ENCODE measurements at places on chromosomes 5 and 9. TPM values are rescaled to one million over a fixed set of nuclear protein-coding genes. Genes with fewer than 3 reads are reported as not detected.

- peak; percentile 19 for DNase-seq
These were observed 289.4 kb downstream of the DMAC1 start for GRCh38 chr9:7510199-7510598.

DNA sequence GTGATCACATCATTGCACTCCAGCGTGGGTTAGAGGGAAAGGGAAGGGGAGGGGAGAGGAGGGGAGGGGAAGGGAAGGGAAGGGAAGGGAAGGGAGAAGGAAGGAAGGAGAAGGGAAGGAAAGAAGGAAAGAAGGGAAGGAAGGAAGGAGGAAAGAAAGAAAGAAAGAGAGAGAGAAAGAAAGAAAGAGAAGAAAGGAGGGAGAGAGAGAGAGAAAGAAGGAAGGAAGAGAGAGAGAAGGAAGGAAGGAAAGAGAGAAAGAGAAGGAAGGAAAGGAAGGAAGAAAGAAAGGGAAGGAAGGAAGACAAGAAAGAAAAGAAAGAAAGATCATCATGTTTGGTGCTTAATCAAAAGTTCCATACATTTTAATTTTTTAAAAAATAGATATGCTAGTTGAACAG lies 136.2 kb downstream of the CMYA5 start:
- no peak for DNase-seq

The FBP1 gene
- not detected for total RNA-seq

DNA sequence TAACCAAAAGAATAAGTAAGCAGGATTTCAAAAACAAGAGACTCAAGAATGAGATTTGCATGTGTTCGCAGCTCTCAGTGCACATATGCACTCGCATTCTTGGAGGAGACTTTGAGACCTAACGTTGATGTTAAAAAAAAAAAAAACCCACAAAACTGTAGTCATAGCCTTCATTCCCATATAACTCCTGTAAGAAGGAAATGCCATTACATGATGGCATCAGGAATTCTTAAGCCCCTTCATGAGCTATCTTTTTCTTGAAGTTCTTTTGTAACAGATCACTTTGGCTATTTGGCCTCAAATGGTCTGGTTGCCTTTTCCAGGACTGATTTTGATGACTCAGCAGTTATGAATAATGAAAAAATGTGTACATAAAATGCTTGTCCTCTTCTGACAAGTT lies 113.8 kb downstream of the ALDH1A1 start:
- no peak for DNase-seq

The LARP1 gene
- 120 TPM for total RNA-seq

The ADAMTS19 gene
- 8.7 TPM for total RNA-seq

DNA sequence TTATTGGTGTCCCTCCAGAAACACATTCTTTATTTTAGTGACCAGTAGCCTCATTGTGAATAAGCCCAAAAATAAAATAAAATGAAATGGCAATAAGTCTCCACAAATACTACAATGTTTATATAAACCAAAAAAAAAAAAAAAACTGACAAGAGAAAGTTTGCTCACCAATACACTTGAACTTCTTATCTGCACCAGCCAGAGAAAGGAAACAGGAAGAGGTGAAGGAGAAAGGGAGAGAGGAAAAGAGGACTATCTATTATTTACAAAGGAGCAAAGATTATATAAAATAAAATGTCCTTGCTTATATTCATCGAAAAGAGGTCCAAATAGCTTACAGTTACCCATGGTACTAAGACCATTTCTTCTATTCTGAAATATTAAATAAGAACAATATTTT lies 176.4 kb upstream of the CCNG1 start:
- DNase-seq, result no peak

- no peak for DNase-seq
These were observed 2.0 kb downstream of the ANKHD1 start for GRCh38 chr5:140403613-140404012.

The PCDHGB3 gene
- 5.2 TPM for total RNA-seq

The CD72 gene
- 0.86 TPM for total RNA-seq

The OBP2B gene
- total RNA-seq, result not detected

GRCh38 chr9:137607141-137607857 lies 1.8 kb downstream of the ARRDC1 start:
- peak; percentile 33 for DNase-seq

DNA sequence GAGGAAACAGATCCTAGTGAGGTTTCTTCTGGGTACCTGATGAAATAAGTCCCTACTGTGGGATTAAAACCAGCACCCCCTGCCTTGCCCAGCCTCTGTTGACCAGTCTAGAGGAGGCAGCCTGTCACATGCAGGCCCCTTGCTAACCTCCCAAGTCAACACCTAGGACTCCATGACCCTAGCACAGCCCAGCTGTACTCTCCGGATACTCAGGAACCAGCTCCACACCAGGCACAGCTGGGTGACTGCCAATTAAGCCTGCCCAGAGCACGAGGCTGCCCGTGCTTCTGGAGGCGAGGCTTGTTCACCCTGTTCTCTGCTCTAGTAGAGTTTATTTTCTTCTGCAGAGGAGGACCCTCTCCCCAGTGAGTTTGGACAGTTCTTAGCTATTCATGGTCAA lies 92.5 kb downstream of the SNX24 start:
- peak; percentile 20 for DNase-seq

The MLANA gene
- total RNA-seq, result not detected

- DNase-seq, result no peak
These were observed 306.3 kb downstream of the ENC1 start for GRCh38 chr5:74334062-74334761.

DNA sequence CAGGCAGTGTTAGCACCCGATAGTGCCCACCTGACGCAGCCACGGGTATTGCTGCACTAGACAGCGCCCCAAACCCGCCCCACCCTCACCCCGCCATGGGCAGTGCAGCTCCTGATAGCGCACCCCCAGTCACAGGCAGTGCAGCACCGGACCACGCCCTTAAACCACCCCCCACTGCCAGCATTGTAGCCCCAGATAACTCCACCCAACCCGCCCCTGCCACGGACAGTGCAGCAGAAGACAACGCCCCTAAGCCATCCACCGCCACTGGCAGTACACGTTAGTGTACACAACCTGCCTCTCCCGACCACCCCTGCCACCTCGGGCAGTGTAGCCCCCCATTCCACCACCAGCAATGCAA lies 825 bp upstream of the PCAT7 start:
- no peak for DNase-seq

GRCh38 chr5:65866837-65867521 lies 59.4 kb upstream of the ERBIN start:
- DNase-seq, result no peak

DNA sequence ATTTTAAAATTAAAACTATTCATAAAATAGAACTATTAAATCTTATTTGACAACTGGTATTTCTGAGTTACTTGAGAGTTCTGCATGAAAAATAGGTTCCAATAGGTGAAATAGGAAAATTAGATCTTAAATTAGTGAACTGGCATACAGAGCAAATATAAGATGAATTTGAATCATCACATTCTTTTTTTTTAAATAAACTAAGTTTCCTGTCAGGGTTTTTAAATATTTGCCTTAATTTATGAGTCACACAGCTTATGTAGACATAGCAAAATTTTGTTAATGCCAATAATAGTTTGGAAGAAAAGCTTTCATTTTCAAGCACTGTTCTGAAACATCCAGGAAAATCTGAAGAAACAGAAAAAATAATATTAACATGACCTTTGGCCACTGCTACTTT lies 311.7 kb upstream of the HAPLN1 start:
- DNase-seq, result peak; percentile 13

DNA sequence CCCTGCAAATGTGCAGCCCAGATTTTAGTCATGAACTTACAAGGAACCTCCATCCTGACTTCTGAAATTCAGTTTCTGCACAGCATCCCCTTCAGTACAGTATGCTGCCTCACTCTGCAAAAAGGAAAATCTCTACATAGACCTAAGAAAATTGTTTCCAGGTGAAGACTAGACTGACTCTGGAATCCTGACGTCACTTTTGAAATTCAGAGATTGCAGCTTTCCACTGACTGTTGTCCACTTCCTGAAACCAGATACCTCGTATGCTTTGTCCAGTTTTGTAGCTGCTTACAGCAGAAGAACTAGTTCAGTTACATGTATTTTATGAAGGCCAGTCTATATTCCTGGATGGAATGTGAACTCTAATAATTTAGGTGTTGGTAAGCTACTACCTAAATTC lies 629.3 kb upstream of the ST8SIA4 start:
- DNase-seq, result no peak

DNA sequence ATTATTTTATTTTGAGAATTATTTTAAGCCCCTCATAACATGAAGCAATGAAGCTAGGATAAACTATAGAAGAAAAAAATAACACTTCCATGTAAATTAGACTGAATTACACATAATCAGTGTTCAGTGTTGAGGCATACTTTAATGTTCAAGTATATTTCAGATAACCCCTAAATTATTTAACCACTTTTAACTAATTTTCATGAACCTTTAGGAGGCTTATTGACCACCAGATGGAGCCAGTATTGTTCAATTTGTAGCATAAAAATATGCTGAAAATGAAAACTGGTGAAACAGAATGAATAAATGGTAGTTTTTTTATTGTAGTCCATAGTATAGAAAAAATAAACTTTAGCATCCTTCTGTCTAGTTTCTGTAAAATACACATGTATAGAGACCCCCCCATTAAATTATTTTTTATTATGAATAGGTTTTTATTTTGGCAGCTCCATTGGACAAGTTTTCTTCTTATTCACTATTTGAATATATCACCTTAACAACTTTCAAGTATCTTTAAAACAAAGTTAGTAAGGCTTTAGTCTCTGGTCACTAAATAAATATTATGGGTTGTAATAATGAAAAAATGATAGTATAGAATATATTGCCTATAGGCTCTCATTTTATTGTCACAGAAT lies 190.1 kb downstream of the CWC27 start:
- peak; percentile 60 for DNase-seq

The COMMD10 gene
- 26.4 TPM for total RNA-seq

The C5orf24 gene
- total RNA-seq, result 59.6 TPM

DNA sequence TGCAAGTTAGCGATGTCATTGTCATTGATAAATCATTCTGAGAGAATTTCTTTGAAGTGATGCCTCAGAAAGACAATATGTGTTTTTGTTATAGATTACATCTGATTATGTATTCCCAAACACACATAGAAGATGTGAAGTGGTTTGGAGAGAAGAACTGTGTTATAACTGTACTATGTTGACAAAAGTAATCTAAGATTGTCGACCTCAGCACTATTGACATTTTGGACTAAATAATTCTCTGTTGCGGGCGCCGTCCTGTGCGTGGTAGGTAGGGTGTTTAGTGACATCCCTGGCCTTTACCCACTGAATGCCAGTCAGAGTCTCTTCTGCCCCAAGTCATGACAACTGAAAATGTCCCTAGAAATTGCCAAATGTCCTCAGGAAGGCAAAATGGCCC lies 77.8 kb downstream of the CFAP90 start:
- no peak for DNase-seq

The ZNF618 gene
- total RNA-seq, result 15.1 TPM

The PRSS3 gene
- 3.9 TPM for total RNA-seq
